ENCODE measurements at places on chromosomes 1 and 21.
A peak's percentile ranks its signal among the peaks of the same experiment; 100 is the strongest.

DNA sequence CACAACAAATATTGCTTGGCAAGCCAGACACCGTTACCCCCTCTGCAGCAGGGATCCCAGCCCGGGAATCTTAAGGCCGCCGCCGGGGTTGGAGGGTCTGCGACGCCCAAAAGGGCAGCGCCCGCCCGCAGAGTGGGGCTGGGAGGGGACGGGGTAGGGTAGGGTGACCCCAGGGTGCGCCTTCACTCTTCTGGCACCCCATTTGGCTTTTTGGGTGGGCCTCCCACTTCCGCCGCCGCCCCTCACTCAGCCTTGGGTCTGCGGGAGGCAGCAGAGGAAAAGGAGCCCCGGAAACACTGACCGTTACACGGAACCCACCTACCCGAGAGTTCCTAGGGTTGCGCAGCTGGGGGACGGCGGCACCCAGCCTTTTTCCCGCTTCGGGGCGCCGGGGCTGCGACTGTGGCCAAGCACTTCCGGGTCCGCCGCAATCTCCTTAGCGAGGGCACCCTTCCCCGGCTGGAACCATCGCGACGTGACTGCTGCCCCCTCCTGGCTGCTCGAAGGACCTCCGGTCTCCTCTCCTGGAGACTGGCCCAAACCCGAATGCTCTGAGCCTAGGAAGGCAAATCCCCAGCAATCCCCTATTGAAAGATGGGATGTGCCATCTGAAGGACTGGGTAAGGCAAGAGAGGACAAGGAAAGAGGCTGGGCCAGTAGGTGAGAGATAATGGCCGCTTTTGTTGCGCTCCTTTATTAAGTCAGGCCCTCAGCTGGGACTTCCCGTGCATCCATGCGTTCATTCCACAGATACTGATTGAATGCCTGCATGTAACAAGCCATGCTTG lies at the start of gene PIGC:
Gene PIGC (minus strand): TSS at position 404 of the 788 bp plus-strand sequence. CDS start 1,447 bp downstream, outside the sequence.
- peak; percentile 87 for DNase-seq

GRCh38 chr1:228445843-228446650 lies 29.4 kb upstream of the TRIM17 start:
- peak; percentile 13 for DNase-seq

GRCh38 chr1:183048087-183049085 lies 25.2 kb downstream of the LAMC1 start:
- DNase-seq, result no peak

DNA sequence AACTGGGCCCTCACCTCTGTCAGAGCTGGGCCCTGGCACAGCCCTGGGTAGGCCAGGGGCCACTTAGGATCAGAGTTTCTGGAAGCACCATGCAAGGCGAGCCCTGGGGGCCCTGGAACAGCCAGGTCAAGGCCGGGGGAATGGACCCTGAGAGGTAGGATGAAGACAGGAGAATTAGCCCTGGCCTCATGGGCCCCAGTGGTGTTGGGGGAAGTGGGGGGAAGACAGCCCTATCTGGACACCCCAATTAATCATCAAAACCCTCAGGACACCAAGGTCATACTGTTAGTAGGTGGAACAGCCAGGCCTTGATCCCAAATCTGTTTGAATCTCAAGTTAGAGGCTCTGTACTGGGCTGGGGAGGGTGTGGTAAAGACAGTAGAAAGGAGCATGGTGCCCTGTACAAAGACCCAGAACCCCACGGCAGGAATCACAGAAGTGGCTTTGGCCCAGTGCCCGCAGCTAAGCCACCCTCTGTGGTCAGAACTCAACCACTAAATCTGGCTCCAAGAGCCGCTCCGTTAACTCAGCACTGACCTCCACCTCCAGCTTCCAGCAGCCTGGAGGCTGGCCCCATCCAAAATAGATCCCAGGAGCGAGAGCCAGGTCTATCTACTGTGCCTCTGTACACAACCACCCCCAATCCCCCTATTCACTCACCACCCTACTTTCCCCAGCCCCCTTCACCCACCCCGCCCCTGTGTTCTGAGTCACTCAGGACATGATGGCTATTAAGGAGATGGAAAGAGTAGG lies 14.0 kb upstream of the TRIM63 start:
- no peak for DNase-seq

DNA sequence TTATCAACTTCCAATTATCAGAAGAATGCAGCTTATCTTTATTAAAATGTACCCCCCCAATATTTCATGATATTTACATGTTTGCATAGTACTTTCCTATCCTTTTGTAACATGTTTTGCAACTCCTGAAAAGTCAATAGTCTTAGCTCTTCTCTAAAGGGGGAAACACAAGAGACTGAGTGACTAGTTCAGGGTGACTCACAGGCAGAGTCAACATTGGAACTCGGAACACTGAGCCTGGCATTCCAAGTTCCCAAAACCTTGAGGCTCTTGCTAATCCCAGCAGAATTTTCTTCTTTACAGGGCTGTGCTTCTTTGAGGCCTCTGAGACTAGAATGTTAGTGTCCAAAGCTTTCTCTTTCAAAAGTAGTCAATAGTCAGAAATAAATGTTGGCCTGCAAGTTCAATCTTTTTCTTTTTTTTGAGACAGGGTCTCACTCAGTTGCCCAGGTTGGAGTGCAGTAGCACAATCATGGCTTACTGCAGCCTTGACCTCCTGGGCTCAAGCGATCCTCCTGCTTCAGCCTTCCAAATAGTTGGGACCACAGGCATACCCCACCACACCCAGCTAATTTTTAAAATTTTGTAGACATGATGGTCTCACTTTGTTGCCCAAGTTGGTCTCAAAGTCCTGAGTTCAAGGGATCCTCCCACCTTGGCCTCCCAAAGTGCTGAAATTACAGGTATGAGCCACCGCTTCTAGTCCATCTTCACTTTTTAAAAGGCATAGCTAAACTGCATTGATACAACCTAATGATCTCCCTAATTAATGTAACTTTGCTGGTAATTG lies 37.5 kb downstream of the ZNF281 start:
- peak; percentile 92 for DNase-seq

- no peak for DNase-seq
Observed at GRCh38 chr1:53547231-53547790, 88.1 kb downstream of the DMRTB1 start.

- peak; percentile 57 for DNase-seq
Observed at GRCh38 chr1:152188673-152189591, 29.9 kb upstream of the RPTN start.

DNA sequence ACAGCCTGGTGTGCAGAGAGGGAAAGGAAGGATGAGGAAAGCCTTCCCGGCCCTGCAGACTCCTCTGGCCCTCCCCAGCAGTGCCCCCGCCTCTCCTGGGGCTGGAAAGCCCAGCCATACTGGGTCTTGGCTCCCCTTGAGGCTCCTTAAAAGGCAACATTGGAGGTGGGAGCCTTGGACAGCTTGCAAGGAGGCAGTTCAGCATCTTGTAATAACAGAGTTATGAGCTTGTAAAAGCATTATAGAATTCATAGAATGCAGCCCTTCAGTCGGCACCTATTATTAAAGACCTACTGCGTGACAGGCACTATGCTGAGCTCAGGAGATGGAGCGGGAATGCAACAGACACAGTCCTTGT lies 4.2 kb downstream of the TINAGL1 start:
- peak; percentile 83 for DNase-seq

DNA sequence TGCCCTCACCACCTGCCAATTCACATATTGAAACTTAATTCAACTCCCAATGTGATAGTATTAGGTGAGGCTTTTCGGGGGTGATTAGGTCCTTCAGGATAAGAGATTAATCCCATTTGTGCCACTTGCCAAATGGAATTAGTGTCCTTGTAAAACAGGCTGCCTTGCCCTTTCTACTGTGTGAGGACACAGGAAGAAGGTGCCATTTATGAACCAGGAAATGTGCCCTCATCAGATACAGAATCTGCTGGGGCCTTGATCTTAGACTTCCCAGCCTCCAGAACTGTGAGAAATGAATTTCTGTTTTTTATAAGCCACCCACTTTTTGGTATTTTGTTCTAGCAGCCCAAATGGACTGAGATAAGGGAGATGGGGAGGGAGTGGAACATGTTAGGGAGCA lies 39.1 kb upstream of the AGL start:
- DNase-seq, result no peak

GRCh38 chr1:218496561-218496960 lies 151.4 kb downstream of the TGFB2 start:
- peak; percentile 100 for DNase-seq

DNA sequence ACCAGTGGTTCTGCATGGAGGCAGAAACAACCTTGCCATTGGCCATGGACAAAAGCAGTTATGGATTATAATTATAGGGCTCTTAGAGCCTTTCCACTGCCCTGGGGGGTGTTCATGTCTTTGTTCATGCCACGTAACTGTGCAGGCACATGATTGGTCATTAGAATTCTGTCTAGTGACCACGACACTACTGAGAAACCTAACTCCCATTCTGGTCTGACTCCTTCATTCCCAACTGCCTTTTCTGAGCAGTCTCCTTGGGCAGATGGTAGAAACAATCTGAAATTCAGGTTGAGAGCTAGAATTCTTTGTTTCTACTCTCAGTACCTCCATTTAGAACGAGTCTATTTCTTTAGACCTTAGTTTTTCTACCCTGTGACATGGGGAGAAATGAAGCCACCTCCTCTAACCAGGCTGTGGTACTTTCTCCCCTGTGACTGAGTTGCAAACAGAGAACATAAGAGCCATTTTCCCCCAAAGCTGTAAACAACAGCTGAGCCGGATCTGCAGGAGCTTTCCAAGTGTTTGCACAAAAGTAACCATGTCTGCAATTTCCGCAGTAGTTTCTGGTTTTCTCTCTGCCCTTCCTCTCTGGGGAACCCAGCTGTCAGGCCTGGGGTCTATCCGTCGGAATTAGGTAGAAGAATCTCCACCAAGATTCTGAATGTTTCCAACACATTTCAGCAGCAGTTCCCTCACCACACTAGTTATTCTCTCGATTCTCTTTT lies 37.7 kb upstream of the IPO9 start:
- DNase-seq, result peak; percentile 49

DNA sequence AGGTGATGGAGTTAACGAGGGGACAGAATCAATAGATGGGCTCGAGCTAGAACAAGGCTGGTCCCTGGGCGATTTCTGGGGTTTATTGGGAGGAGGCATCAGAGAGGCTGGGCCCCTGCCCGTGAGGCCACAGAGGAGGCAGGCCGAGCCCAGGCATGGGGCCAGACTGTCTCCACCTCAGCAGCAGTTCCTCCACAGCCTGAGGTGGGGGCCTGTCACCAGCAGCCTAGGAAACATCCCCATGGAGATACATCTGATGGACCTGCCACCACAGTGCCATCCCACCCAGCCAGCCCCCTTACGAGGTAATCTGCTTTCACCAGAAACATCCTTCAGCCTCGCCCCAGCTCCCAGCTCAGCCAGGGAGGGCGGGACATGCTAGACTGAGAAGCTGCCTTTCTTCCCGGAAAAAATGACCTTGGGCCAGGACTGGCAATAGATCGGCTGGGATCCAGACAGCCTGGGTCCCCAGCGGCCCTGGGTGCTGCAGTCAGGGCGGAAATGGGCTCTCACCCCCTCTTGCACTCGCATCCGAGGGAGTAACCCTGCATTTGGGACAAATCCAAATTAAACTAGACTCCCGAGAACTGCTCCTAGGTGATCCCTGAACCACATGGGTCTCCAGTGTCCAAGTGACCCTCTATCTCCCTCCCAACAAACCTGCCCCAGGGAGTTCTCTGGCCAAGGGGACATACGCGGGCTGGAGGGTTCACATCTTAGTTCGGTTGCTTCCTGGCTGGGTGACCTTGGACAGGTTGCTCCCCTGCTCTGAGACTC lies 10.0 kb upstream of the EPHA8 start:
- no peak for DNase-seq

DNA sequence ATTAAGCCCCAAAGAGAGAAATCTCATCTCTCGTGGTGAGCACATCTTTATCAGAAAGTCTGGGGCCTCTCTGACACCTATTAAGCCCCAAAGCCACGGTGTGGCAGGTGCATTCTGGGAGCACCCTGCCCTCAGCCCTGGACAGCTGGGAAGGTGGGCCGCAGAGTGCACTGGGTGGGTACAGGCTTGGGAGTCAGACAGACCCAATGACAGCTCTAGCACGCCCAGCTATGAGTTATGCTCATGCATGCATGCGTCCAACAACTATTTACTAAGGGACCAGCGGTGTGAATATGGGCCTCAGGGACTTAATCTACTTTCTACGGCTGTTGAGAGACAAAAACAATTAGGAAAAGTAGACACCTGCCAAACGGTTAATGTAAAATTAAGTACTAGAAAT lies 46.6 kb downstream of the SLC66A1 start:
- no peak for DNase-seq

DNA sequence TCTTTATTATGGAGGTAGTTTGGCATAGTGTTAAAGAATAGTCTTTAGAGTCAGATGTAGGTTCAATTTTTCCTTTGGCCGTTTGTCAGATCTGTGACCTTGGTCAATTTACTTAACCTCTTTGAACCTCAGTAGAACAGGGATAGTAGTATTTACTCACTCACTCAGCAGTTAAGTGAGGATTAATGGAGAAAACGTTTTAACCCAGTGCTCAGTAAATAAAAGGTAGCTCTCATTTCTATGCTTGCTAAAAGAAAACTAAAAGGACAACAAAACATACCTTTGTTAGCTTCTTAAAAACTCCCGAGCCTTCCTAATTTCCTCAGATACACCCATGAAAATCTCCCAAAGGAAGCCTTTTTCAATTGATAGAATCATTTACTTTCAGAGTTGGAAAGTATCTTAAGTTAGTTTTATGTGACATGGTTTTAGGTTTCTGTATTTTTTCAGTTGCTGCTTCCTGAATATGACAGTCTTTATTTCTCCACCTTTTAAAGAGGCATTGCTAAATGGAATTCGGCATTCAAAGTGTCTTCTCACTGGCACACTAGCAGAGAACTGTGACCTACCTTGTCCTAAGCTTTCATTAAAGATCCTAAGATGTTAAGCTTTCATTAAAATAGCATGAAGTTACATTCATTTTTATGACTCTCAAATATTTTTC lies 7.8 kb downstream of the ABCD3 start:
- no peak for DNase-seq

GRCh38 chr1:198238121-198238520 lies 81.3 kb downstream of the NEK7 start:
- no peak for DNase-seq

DNA sequence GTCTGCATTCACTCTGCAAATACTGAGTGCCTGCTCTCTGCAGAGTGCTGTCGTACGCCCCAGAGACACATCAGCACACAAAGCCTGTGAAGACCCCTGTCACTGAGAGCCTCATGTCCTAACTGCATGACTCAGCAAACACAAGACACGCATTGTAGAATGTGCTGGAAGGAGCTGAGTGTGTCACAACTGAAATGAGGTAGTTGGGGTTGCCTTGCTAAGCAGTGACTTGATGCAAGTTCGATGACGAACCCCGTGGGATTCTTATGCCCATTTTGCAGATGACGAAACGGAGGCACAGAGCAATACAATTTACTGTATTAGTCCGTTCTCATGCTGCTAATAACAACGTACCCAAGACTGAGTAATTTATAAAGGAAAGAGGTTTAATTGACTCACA lies 65.1 kb downstream of the RIPK4 start:
- DNase-seq, result no peak

GRCh38 chr21:41080485-41081121 lies 87.4 kb upstream of the BACE2 start:
- no peak for DNase-seq

DNA sequence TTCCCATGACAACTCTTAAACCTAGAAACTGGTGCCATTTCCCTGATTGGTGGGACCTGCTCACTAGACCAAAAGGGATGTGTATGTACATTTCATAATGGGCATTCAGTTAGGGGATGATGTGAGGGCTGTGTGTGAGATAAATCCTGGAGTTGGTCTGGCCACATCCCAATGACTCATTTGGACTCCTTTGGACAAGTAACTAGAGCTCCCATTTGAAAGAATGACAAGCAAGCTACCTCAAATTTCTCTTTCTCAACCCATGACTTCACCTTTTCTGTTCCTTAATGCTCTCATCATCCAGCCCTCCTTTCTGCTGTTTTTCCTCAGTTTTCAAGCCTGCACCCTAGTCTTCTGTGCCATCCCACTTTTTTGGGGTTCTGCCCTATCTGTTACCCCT lies 27.9 kb downstream of the EBNA1BP2 start:
- peak; percentile 27 for DNase-seq

GRCh38 chr1:118021668-118022067 lies 92.1 kb downstream of the WDR3 start:
- peak; percentile 30 for DNase-seq

Measured in fibroblast of skin of scalp (primary cell).